ENCODE measurements at places on chromosomes 12 and 14. TPM values are rescaled to one million over a fixed set of nuclear protein-coding genes. Genes with fewer than 3 reads are reported as not detected.

Gene OR6C2
- total RNA-seq = not detected

Gene TXNRD1
- 608 TPM for total RNA-seq

Gene IGF1
- 0.09 TPM for total RNA-seq

Gene SRGAP1
- 6.4 TPM for total RNA-seq

Gene PLEKHD1
- total RNA-seq = not detected

Gene FLRT2
- 80.2 TPM for total RNA-seq

Gene ADSS1
- 6.3 TPM for total RNA-seq

Gene CLEC9A
- total RNA-seq = not detected

Gene CS
- total RNA-seq = 75.0 TPM

Gene GUCY2C
- total RNA-seq = not detected

Gene KLHDC1
- total RNA-seq = 1.6 TPM

Gene OTUB2
- 2.6 TPM for total RNA-seq

Gene GLIPR1L1
- total RNA-seq = not detected

Gene TTC6
- not detected for total RNA-seq

Gene PRB2
- total RNA-seq = not detected

Gene FGF6
- not detected for total RNA-seq

Gene MARCHF9
- total RNA-seq = 1.8 TPM

Gene DNAH10
- 0.35 TPM for total RNA-seq

Gene DTX3
- 6.6 TPM for total RNA-seq

Gene CISTR
- not detected for total RNA-seq

Gene PNP
- total RNA-seq = 16.3 TPM

Gene GPRC5A
- total RNA-seq = 8.1 TPM

Gene CCDC175
- total RNA-seq = not detected

Gene IFNG-AS1
- not detected for total RNA-seq

Gene PEX5
- 32.9 TPM for total RNA-seq

Gene LRRIQ1
- 0.85 TPM for total RNA-seq

Gene ACRBP
- 0.43 TPM for total RNA-seq

Gene ZNF385A
- total RNA-seq = 1.9 TPM

Gene RNU4-1
- total RNA-seq = under 0.01 TPM

Gene RASSF9
- 1.6 TPM for total RNA-seq

Gene SAMD4A
- 7.1 TPM for total RNA-seq

Gene NRL
- 3.7 TPM for total RNA-seq

Gene POP5
- 29.8 TPM for total RNA-seq

Gene HOXC10
- not detected for total RNA-seq

Gene EFS
- total RNA-seq = 8.6 TPM
